Activated naive CD4-positive, alpha-beta T cell treated with anti-CD3 and anti-CD28 coated beads for 36 hours (primary cell): ENCODE measurements at places on chromosomes 6 and 20. TPM values are rescaled to one million over a fixed set of nuclear protein-coding genes. Genes with fewer than 3 reads are reported as not detected.

GRCh38 chr20:1817577-1818211 is 77.5 kb upstream of the SIRPA start:
- H3K27ac ChIP-seq, result no peak overlapping the region
- peaks cover 34% of the 10 kb centered on the region for H3K27me3 ChIP-seq
- H3K4me3 ChIP-seq, result no peak overlapping the region
- H3K4me1 ChIP-seq, result peaks cover 18% of the 10 kb centered on the region
- DNase-seq, result no peak
- H3K36me3 ChIP-seq, result no peaks in the 10 kb centered on the region

DNA sequence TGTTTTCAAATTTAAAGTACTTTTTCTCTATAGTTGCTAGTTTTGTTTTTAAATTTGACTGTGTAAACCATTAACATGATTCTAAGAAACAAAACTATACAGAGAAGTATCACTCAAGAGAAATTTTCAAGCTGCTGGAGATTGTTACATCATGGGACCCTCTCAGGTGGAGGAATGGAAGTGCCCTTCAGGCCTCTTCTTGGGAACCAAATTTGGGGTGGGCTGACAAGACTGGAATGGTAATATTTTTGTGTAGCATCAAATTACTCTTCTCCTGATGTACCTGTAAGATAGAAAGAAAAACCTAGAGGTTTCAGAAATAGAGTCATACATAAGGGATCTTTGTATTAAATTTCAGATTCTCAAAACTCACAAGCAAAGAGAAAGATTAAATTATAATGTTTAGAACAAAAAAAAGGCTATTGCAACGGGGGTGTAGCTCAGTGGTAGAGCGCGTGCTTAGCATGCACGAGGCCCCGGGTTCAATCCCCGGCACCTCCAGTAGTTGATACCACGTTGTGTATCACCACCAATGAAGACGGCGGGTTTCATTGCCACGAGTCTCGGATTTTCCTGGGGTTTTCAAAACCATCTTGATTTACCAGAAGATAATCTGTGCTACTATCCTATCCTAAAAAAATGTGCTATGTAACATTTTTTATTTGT is 193.7 kb downstream of the GPX5 start:
- H3K4me3 ChIP-seq, result no peak overlapping the region
- peaks cover 65% of the 10 kb centered on the region for H3K27me3 ChIP-seq
- H3K4me1 ChIP-seq, result no peaks in the 10 kb centered on the region
- no peaks in the 10 kb centered on the region for H3K36me3 ChIP-seq

DNA sequence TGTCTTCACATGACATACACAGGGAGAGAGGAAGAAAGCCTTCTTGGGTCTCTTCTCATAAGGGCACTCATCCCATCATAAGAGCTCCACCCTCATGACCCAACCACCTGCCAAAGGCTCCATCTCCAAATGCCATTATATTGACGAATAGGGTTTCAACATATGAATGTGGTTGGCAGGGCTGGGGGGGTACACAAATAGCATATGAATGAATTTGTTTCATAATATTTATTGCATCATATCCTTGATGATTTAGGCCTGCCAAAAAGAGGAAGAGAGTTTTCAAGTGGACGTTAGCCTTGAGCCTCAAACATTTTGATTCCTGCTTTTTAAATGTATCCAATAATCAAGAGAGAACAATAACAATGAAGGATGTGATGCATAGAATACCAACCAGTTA is 26.2 kb upstream of the OPRM1 start:
- DNase-seq, result no peak
- H3K27me3 ChIP-seq, result peaks cover 2% of the 10 kb centered on the region
- no peak overlapping the region for H3K27ac ChIP-seq
- no peak overlapping the region for H3K4me3 ChIP-seq
- no peaks in the 10 kb centered on the region for H3K36me3 ChIP-seq

DEFB129 gene
- total RNA-seq, result not detected

GRCh38 chr6:80974579-80974978 is 777.9 kb downstream of the TENT5A start:
- H3K27me3 ChIP-seq, result no peaks in the 10 kb centered on the region
- no peaks in the 10 kb centered on the region for H3K4me1 ChIP-seq
- DNase-seq, result no peak
- H3K36me3 ChIP-seq, result no peaks in the 10 kb centered on the region
- no peak overlapping the region for H3K27ac ChIP-seq
- H3K4me3 ChIP-seq, result no peak overlapping the region

DNA sequence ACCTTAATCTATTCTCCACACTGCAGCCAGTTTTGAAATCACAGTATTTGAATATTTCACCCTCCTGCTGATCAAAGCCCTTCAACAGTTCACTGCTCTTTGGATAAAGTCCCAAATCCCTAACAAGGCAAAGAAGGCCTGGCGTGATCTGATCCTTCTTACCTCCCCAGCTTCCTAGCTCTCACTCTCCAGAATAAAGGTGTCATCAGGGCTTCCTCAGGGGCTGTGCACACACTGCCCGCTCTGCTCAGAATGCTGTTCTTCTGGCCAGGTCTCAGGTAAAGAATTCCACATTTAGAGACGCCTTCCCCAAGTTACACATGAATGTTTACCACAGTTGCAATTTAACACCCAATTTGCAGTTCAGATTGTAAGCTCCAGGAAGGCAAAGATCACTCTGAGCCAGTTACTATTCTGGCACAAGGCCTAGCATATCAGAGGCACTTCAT is 58.9 kb upstream of the MCM9 start:
- H3K36me3 ChIP-seq, result peaks cover 8% of the 10 kb centered on the region
- H3K4me1 ChIP-seq, result peaks cover 10% of the 10 kb centered on the region
- no peak for DNase-seq
- no peaks in the 10 kb centered on the region for H3K27me3 ChIP-seq

DNA sequence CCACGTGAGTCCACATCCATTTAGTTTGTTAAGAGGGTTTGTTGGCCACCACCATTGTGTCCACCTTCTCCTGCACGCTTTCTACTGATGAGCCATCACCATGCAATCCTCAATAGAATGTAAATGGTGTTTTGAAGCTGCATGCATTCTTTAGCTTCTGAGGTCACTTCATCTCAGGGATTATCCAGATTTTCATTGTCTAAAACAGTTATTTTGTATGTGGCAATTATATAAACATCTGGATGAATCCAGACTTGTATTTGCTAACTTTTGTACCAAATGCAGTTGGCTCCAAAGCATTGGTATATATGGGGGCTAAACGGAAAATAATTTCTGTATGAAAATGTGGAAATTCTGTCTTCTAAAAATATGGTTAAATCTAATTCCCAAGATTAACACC is 231.2 kb upstream of the ARID1B start:
- no peaks in the 10 kb centered on the region for H3K27me3 ChIP-seq
- no peaks in the 10 kb centered on the region for H3K36me3 ChIP-seq
- no peaks in the 10 kb centered on the region for H3K4me1 ChIP-seq
- DNase-seq, result no peak
- H3K4me3 ChIP-seq, result no peak overlapping the region

DNA sequence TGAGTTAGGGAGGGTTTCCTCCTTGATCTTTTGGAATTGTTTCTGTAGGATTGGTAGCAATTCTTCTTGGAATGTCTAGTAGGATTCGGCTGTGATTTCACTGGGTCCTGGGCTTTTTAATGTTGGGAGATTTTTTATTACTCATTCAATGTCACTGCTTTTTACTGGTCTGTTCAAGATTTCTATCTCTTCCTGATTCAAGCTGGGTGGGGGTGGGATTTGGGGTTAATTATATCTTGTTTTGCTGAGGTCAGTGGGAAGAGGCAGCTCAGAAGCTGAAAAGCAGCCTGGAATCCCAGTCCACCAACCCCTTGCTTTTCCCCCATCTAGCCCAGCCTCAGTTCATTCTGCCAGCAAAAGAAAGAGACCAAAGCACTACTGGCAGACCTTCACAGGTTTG is 39.6 kb downstream of the SUMO4 start:
- H3K27ac ChIP-seq, result no peak overlapping the region
- no peak for DNase-seq
- no peak overlapping the region for H3K4me3 ChIP-seq
- no peaks in the 10 kb centered on the region for H3K36me3 ChIP-seq
- H3K4me1 ChIP-seq, result peaks cover 12% of the 10 kb centered on the region
- no peaks in the 10 kb centered on the region for H3K27me3 ChIP-seq

SMLR1 gene
- not detected for total RNA-seq

TGM2 gene
- total RNA-seq, result not detected

GRCh38 chr6:169101981-169102380 is 151.7 kb downstream of the THBS2 start:
- peaks cover 17% of the 10 kb centered on the region for H3K27me3 ChIP-seq
- H3K4me3 ChIP-seq, result no peak overlapping the region
- H3K36me3 ChIP-seq, result no peaks in the 10 kb centered on the region
- H3K27ac ChIP-seq, result no peak overlapping the region
- no peaks in the 10 kb centered on the region for H3K4me1 ChIP-seq
- DNase-seq, result no peak

DNA sequence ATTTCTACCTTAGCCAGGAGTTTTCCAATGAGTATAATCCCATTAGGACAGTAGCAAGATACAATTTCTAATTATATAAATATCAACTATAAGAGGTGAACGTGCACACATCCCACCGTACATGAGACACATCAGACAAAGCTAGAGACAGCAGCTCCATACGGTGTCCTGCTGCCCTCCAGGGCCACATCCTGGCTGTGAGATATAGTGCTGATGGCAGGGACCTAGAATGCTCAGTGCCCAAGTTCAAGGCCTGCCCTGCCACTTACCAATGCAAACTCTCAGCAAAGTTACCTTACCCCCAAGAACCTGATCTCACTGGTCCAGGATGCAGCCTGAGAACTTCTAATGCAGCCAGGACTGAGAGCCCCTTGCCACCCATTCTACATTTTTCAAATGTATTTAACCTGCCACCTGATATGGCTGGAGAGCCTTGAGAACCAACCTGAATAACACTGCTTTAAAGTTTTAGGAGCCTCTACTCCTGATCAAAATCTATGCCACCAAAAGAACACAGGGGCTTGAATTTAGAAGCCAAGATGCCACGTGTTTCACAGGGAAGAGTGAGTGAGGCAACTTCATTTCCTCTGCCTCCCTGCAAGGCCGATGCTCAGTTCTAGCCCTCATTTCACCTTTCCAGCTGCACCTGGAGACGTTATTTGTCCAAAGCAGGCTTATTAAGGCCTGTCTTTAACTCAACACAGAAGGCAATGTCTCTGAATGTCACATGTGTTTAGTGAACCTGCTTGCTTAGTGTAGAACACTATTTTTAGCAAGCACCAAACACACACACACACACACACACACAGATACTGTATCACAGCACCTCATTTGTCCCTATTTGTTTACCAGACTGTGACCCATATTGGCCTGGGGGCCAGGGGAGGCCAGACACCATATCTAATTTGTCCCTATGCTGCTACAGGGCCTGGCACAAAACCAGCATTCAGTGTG is 6.1 kb downstream of the NFATC2 start:
- H3K27ac ChIP-seq, result peak overlapping the region; percentile 79
- no peaks in the 10 kb centered on the region for H3K27me3 ChIP-seq
- H3K4me1 ChIP-seq, result peaks cover 90% of the 10 kb centered on the region
- peaks cover 20% of the 10 kb centered on the region for H3K36me3 ChIP-seq
- peak; percentile 37 for DNase-seq
- H3K4me3 ChIP-seq, result peak overlapping the region; percentile 26

- no peak overlapping the region for H3K27ac ChIP-seq
- H3K4me1 ChIP-seq, result peaks cover 4% of the 10 kb centered on the region
- H3K4me3 ChIP-seq, result no peak overlapping the region
- peaks cover 2% of the 10 kb centered on the region for H3K27me3 ChIP-seq
- DNase-seq, result no peak
Observed at GRCh38 chr6:14178083-14178445, 60.5 kb downstream of the CD83 start.

GRCh38 chr6:132571774-132572173 is 1.7 kb downstream of the TAAR6 start:
- no peaks in the 10 kb centered on the region for H3K36me3 ChIP-seq
- H3K27ac ChIP-seq, result no peak overlapping the region
- no peaks in the 10 kb centered on the region for H3K4me1 ChIP-seq
- H3K4me3 ChIP-seq, result no peak overlapping the region
- H3K27me3 ChIP-seq, result peaks cover 36% of the 10 kb centered on the region

- DNase-seq, result no peak
- H3K4me3 ChIP-seq, result no peak overlapping the region
- H3K27ac ChIP-seq, result peak overlapping the region; percentile 21
- H3K36me3 ChIP-seq, result peaks cover 35% of the 10 kb centered on the region
Observed at GRCh38 chr20:34943808-34944567, 11.6 kb downstream of the GSS start.

ARMC12 gene
- total RNA-seq, result 3.9 TPM

GRCh38 chr6:104541411-104541810 is 318.3 kb downstream of the HACE1 start:
- no peaks in the 10 kb centered on the region for H3K36me3 ChIP-seq
- H3K27me3 ChIP-seq, result peaks cover 17% of the 10 kb centered on the region
- no peak overlapping the region for H3K27ac ChIP-seq

POU5F1 gene
- total RNA-seq, result 0.48 TPM

BPIFB1 gene
- not detected for total RNA-seq

DNA sequence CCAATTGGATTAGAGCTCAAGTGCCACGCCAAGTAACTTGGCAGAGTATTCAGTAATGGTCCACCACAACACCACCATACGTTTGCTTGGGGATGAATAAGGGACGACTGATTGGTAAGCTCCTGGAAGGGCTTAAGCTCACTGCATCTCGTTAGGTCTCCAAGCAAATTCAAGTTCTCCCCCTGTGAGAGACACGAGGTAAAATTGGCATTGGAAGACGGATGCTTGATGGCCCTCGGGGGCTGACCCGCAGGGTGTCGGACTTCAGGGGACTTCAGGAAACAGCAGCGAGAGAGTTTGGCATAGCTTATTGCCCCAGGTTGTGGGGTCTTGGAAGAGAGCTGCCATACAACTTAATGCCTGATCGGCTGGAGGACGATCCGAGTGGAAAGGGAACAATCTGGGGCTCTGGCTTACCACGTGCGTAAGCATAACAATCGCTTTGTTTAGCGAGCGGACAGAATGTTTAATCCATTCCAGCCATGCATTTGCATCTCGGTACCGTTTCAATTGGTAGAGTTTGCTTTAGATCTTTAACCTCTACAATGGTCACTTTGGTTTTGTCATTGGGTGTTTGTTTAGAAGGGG is 4.8 kb upstream of the ZNFX1 start:
- peaks cover 75% of the 10 kb centered on the region for H3K4me1 ChIP-seq
- peaks cover 94% of the 10 kb centered on the region for H3K36me3 ChIP-seq
- H3K4me3 ChIP-seq, result peak overlapping the region; percentile 99
- H3K27me3 ChIP-seq, result no peaks in the 10 kb centered on the region
- no peak for DNase-seq

DNA sequence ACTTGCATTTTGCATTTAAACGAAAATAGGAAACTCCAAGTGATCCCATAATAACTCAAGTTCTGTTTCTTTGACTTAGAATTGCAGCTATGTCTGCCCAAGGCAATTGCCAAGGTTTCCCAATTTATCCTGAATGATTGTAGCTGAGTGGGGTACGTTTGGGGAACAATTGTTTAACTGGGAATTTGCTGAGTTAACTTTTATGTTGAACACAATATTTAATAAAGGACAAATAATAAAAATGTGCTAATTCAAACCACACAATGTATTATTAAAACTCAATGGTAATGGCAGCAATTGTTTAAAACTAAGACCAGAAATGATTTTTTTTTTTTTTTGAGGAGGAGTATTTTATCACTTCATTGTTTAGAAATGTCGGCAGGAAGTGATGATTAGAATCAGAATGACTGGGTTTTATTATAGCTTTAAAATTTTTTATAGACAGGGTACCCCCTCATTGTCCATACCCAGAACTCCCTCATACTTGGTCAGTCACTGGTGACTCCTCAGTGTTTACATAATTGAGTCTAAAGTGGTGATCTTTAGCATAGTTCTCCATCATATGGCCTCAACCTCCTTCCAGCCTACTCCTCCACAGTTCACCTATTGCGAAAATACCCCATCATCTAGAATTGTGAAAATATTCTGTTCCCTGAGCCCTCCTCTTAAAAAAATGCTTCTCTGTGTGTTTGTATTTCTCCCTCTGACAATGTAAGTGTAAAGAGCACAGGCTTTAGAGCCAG is 389.2 kb upstream of the CITED2 start:
- no peak overlapping the region for H3K27ac ChIP-seq
- H3K27me3 ChIP-seq, result no peaks in the 10 kb centered on the region
- no peak for DNase-seq
- no peaks in the 10 kb centered on the region for H3K36me3 ChIP-seq
